ENCODE measurements at places on chromosomes 11 and 22.

DNA sequence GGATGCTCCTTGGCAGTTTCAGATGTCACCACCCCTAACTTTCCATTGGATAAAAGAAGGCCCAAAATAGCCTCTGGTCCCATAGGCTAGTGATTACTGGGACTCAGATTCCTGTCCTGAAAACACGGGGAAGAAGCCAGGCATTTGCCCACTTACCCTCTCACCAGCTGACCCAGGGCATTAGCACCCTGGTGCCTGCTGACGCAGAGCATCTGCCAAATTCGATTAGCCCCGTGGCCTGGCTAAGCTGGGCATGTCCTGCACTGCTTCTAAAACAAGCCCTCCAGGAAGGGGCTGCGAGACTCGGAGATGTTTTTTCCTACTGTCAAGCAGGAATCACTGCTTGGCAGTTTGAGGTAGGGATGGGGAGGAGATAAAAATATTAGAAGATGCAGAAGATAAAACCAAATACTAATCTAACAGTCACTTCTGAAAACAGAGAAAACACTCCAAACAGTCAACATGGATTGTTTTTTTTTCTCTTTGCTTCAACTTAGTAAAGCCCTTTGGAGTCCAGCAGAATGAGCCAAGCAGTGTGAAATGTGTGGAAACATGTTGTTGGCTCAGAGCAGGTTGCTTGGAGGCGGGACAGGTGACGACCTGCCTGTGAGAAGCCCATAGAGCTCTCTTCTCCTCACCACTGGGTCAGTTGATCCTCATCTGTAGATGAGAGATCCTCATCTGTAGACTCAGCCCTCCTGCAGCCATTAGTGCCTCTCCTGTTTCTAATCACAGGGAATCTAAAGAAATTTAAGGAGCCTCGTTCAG, 54.0 kb downstream of the BDNF start:
- DNase-seq = no peak

DNA sequence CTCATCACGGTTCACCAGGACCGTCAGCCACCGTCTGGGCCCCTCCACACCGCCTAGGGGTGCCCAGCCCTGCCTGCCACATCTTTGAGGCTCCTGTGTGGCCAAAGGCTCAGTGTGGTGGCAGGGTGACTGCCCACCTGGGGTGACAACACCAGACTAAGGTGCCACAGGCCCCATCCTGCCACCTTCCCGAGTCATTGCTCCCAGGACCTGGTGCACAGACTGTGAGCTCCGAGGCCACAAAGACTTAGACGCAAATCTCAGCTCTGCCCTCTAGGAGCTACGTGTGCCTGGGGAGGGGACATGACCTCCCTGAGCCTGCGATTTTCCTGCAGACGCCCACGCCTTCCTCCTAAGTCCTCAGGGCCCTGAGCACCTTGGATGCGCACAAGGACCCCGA, 36.5 kb downstream of the KIAA0930 start:
- no peak for DNase-seq

DNA sequence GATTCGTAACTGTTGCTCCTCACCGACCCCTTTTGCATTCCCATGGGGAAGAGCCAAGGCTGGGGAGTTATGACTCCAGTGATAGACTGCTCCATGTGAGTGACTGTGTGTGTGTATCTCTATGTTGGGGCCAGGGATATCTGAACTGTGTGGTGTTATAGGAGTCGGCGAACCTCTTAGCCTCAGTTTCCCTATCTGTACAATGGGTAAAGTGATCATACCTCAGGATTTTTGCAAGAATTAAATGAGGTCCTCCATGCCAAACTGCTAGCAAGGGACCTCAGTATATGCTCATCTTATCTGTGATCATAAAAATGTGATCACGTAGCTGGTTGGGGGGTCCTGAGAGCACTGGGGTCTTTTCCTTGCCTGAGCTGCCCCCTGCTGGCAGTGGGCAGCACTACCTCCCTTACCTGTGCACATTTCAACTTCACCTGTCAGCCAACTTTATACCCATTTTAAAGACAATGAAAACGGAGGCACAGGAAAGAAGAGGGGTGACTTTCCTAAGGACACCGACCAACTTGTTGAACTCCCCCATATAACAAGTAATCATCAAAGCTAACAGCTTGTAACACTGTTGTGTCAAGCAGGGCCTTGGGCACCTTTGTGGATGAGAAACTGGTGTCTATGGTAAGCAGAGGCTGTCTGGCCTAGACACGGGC, 1.4 kb upstream of the DPP3 start:
- peak; percentile 18 for DNase-seq

DNA sequence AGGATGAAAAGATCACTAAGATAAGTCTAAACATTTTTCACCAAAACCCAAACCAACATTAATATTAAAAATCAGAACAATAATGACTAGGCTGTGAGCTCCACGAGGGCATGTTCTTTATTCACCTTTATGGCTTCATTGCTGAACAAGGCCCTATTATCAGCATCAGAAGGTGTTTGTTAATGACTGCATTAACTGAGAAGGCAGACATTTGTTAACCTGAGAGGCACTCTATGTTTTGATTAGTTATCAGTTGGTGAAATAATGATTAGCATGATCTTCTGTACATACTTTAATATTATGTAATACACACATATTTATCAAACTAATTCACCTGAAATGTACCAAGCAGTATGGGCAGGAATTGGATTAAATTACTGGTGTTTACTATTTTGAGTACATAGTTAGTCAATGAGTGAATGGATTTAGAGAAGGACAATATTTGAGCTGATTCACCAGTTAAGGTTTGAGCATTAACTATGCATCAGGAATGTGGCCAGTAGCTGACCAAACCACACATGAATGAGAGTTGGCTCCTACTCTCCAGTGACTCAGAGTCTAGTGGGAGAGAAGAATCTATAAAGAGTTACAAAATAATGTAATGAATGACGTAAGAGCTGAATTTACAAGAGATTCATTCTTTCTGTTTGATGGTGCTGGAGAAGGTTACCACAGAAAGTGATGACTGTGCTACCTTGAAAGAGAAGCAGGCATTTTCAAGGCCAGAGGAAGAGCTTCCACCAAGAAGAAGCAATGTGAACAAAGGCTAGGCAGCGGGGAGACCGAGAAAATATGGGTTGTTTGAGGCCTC, 6.7 kb downstream of the IL18 start:
- DNase-seq = peak; percentile 99

DNA sequence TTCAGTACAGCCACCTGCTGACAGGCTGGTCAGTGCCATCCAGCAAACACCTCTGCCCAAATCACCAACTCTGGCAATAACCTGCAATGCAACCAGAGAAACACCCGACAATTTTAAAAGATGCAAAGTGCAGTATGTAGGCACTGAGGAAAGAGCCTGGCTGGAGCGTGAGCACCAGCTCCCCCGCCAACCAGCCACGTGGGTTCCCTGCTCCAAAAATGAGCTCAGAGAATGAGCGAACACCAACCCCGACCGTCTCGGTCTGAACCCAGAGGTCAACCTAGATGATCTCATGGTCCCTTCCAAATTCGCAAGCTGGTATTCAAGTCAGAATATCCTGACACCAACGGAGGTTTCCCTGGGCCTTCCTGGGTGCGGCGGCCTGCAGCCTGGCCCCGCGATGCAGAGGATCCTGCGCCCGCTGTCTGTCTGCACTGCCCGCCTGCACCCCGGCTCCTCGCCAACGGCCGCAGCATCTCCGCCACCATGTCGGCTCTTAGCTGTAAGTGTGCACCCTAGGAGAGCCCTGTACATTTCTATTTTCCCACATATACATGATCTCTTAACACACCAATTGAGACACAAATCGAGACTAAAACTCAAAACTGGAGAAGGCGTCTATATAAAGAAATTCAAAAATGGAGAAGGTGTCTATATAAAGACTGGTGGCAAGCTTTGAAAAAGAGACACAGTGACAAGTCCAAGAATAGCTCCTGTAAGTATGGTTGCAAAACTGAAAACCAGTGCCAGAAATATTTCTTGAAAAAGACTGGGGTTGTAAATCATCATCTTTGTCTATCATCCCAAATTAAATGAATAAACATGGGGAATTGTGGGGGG, 22.8 kb downstream of the TMEM184B start:
- DNase-seq = no peak

DNA sequence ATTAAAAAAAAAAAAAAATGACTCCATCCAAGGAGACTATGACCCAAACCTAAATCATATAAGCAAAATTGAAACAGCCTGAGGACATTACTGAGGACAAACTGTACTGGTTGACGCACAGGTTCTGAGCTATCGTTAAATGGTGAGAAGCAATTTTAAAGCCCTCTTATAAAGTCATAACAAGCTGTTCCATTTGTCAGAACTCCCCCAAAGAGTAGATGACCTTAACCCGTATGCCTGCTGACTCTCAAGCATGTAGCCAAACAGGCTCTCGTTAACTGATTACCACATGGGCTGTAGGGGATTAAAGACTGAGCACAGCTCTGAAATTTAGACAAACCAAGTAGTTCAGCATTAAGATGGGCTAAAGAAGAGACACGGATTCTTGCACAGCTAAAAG, 2.2 kb downstream of the CRYAB start:
- no peak for DNase-seq

DNA sequence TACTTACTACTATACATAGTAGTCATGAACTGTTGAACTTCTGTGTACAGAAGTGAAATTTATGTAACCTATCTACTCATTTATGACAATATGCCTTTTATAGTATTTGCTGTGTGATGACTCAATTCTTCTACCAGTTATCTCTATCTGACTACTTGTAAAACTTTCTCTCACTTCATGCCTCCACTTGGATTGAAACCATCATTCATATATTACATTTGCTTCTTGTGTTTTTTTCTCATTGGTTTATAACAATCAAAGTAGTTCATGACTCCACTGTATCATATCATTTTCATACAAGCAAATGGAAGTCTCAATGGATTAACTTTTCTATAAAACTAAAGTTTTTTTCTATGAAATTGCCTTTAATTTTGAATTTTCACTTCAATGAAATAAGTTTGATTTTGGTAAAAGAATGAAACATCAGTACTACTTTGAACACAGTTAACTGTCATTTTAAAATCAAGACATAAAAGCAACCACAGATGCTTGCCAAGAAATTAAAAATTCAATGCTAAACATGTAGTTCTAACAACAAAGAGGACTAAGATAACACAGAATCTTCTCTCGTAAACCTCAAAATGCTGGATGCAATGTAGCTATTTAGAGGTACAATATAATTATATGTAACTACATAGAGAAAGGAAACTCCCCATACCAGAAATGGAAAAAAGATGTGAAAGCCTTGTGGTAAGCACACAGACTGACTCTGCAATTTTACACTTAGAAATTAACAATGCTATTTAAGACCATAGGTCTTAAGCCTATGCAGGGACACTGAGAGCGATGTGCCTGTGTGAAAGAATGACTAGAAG, 27.6 kb upstream of the EXPH5 start:
- peak; percentile 35 for DNase-seq

GRCh38 chr22:17754233-17754925, 19.9 kb downstream of the BID start:
- DNase-seq = no peak

GRCh38 chr22:29313126-29313575, 2.3 kb downstream of the RASL10A start:
- DNase-seq = peak; percentile 40

DNA sequence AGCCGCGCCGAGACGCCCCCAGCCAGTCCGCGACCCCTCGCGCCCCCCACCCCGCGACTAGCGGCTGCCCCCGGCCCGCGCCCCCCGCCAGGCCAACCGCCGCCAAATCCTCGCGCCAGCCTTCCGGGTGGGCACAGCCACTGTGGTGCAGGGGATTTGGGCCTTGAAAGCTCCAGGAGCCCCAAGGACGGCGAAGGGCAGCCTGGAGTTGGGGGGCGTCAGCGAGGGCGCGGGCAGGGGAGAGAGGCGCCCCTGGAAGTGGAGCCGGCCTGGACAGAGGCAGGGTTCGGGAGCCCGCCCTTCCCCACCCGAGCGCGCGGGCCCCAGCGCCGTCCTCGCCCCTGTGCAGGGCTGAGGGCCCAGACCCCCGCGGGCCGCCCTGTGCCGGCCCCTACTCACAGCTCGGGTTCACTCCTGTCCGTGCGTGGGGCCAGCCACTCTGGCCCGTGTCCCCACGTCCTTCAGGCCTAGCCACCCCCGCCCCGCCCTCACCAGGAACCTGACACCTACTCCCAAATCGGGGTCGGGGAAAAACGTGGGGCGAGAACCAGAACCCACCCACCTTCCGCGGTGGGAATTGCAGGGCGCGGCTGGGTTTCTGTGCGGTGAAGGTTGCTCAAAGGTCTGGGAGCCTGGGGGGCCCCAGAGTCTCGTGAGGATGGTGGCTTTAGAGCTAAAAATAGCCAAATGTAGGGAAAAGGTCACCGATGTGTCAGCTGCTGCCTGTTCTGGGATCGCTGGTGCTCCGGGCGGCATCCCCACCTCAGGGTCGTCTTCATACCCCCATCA, at the start of gene CPT1B:
TSS of gene CPT1B (minus strand) at position 441 of the 789 bp plus-strand sequence. CDS start 512 bp downstream, outside the sequence.
- peak; percentile 48 for DNase-seq

DNA sequence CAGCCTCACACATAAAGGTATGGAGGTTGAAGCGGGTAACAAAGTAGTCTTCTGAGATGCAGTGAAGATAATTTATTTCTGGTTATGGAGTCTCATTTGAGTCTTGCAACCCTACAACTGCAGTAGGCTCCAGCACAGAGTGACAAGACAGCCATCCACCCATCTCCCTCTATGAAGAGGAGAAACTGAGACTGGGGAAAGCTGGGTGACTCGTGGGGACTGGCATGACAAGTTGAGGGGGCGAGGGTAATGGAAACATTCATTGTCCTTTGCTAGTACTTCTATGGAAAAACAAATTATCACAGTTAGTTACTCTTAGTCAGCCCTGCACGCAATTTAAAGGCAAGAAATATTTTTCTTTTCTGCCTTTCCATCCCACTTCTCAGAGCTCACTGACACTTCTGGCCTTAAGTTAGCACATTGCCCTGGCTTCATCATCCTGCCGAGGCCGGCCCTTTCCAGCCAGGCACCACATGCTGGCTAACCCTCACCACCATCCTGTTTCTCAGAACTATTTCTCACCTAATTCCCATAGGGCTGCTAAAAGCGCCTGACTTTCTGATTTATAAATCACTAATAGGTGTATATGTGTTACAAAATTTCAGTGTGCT, 361.1 kb downstream of the ETS1 start:
- DNase-seq = no peak
